Activated CD4-positive, alpha-beta T cell treated with anti-CD3 and anti-CD28 coated beads for 1 hour (primary cell): ENCODE measurements at places on chromosomes 5 and 9.

DNA sequence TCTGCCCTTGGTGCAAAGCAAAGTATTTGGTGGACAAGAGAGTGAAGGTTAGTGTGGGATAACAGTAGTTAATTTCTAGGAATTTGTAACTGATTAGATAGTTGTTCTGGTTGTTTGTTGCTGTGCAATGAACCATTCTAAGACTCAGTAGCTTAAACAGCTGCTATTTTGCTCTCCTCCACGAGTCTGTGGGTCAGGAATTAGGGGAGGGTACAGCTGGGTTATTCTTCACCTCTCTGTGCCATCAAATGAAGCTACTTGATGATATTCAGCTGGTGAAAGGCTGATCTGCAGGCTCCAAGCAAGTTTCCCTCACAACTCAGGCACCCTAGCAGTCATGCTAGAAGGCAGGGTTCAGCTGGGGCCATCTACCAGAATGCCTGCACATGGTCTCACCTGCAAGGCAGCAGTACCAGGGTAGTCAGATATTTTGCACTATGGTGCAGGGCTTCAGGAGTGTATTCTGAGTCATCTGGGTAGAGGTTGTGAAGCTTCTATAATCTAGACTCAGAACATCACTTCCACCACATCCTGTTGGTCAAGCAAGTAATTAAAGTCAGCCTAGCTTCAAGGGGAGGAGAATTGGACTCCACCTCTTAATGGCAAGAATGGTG is 159.5 kb upstream of the SLC28A3 start:
- DNase-seq: no peak

DNA sequence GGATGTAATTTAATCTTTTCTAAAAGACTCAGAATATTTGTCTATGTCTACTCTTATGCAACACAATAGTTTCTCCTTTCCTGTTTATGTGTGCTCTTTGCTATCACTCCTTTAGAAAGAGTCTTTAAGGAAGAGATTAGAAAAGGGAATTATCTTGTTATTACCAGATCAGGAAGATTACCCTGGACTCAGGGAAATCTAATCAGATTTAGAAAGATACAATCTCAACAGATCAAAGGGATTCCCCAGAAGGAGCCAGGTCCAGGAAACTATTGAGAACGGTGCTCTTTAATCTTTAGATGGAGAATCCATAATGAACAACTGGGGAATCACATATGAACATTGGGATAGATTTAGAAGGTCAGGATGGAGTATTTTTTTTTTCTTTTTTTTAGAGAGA is 32.4 kb upstream of the ZFR start:
- DNase-seq: no peak

GRCh38 chr5:111432883-111433536 is 79.3 kb downstream of the STARD4 start:
- no peak for DNase-seq

DNA sequence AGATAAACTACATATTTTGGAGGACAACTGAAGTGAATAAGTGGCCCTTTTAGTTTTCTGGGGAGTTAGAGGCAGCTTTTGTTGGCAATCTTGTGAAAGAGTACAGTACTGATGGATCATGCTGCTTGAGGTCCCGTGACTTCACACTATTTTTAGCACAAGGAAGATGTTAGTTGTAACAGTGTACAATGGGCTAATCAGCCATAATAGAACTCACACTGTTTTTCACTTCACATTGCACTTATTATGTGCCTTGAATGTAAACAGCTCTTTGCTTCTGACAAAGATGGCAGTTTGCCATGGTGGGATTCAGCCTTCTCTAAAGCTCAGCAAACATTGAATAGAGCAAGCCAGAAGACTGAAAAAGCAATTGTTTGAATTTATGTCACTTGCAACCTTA is 176.7 kb upstream of the ZNF608 start:
- no peak for DNase-seq

GRCh38 chr5:124030043-124030491 is 518.1 kb downstream of the CSNK1G3 start:
- DNase-seq: no peak

DNA sequence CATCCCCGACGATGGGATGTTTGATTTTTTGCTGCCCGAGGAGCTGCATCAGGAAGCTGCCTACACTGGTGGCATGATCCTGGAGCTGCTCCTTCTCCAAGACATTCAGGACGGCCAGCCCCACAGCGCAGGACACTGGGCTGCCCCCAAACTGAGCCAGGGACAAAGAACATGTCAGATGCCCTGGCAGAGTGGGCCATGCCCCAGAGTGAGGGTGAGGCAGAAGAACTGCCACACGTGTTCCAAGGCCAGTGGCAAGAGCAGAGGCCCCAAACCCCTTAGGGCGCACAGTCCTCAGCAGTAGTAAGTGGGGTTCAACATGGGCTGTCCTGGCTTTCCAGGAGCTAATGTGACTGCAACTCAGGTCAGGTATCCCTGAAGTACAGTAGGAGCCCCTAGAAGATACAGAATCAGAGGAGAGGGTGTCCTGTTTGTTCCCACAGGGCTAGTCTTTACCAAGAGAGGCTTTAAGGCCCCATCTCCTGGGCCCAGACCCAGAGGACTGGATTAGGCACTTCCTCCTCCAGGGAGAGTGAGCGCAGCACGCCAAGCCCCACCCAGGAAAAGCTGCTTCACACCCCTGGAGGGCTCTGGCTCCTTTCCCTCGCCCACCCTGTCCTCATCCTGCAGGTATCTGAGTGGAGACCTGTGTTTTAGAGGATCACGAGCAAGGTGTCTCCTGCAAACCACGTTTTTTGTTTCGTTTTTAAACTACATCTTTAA is 11.1 kb downstream of the HNRNPAB start:
- no peak for DNase-seq

GRCh38 chr5:79581535-79581934 is 30.7 kb upstream of the TENT2 start:
- DNase-seq: no peak

GRCh38 chr5:139862313-139862712 is 66.7 kb downstream of the PSD2 start:
- no peak for DNase-seq
